ENCODE measurements at places on chromosomes 3 and 15.

DNA sequence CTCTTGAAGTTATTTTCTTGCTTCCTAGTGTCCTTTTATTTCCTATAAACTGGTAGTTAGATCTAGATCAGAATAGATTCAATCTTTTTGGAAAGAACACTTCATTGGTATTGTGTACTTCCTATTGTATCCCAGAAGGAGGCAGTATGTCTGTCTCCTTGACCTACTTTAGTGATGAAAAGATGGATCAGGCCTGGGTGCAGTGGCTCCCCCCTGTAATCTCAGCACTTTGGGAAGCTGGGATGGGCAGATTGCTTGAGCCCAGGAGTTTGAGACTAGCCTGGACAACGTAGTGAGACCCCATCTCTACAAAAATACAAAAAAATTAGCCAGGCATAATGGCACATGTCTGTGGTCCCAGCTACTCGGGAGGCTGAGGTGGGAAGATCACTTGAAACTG lies 12.0 kb downstream of the BSN start:
- peak; percentile 8 for DNase-seq

GRCh38 chr3:122458992-122459391 lies 43.1 kb upstream of the WDR5B start:
- DNase-seq: peak; percentile 72

DNA sequence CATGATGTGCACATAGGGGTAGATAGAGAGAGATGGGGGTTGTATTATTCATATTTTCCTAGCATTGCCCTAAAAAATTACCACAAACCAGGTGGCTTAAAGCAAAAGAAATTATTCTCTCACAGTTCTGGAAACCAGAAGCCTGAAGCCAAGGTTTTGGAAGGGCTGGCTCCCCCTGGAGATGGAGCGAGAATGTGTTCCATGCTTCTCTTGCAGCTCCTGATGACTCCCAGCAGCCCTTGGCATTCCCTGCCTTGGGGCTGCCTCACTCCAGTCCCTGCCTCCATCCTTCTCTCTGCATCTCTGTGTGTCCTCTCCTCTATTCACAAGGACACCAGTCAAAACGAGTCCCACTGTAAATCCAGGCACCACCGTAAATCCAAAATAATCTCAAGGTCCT lies 91.5 kb upstream of the FAM174B start:
- DNase-seq: no peak

GRCh38 chr3:26627080-26627479 lies 4.5 kb downstream of the LRRC3B start:
- DNase-seq: no peak

DNA sequence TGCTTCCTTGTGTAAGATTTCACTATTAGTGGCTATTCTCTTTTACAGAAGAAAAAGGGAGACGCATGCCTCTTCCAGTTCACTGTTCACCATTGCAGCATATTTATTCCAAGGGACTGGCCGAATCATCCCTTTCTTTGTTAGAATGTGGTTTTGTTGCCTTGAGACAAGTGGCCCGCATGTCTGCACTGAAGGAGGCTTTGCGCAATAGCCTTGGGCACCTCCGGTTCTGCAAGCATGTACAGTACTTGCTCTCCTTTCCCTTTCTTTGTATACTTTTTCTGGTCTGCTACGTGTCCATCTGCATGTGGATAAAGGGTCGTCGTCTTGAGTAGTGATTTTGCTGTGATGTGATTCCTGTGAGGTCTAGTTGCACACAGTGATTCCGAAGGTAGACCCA lies 43.0 kb downstream of the FLNB start:
- DNase-seq: peak; percentile 90

- DNase-seq: peak; percentile 99
Observed at GRCh38 chr3:45123030-45123429, 23.1 kb downstream of the CDCP1 start.

- DNase-seq: peak; percentile 79
Observed at GRCh38 chr3:156489462-156489911, 65.4 kb downstream of the SSR3 start.

- no peak for DNase-seq
Observed at GRCh38 chr3:168223085-168223484, 127.4 kb upstream of the GOLIM4 start.

- no peak for DNase-seq
Observed at GRCh38 chr3:59404851-59405250, 355.0 kb upstream of the CFAP20DC start.

- no peak for DNase-seq
Observed at GRCh38 chr3:100189444-100189964, 71.3 kb upstream of the TBC1D23 start.

GRCh38 chr3:45657853-45658252 lies 31.3 kb upstream of the SACM1L start:
- no peak for DNase-seq

GRCh38 chr3:76245073-76245472 lies 459.7 kb upstream of the ZNF717 start:
- DNase-seq: no peak

- no peak for DNase-seq
Observed at GRCh38 chr15:101526021-101526420, 36.5 kb upstream of the PCSK6 start.

GRCh38 chr3:45139372-45140140 lies 6.6 kb downstream of the CDCP1 start:
- peak; percentile 77 for DNase-seq

DNA sequence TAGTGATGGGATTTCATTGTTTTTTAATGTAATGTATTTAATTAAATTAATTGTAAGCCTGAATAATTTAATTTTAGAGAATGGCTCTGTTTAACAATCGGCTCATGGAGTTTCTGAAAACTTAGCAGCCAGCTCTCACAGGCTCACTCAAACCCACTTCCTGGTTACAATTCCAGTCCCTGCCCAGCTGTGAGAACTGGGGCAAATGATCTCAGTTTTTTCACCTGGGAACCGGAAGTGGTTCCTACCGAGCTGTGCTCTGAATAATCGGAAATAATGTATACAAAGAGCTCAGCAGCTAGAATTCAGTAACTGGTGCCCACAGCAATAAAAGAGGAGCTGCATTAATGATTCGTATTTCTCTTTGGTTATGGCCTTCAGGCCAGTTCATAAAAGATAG lies 244.3 kb upstream of the MCTP2 start:
- DNase-seq: no peak

GRCh38 chr15:32718821-32719716 lies 1.3 kb downstream of the GREM1 start:
- no peak for DNase-seq

DNA sequence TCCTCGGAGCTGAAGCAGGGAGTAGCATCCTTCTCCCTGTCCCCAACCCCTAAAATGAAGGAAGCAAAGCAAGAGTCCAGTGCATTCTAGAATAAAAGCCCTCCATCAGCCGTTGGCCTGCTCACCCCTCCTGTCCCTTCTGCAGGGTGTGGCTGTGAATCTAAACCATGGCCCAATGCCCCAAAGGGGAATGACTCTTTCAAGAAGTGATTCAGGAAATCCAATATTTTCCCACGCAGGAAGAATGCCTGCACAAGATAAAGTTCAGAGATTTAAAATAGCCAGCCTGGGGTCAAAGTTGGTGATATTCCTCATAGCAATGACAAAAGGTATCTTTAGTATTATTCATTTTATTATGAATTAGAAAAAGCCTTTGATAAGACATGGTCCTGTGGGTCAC lies 38.5 kb downstream of the SLCO2A1 start:
- peak; percentile 19 for DNase-seq

GRCh38 chr15:41838400-41838897 lies at the start of gene PLA2G4B:
TSS of gene PLA2G4B (plus strand) at chr15:41838847. CDS start at chr15:41838914, 67 bp downstream.
- DNase-seq: no peak

DNA sequence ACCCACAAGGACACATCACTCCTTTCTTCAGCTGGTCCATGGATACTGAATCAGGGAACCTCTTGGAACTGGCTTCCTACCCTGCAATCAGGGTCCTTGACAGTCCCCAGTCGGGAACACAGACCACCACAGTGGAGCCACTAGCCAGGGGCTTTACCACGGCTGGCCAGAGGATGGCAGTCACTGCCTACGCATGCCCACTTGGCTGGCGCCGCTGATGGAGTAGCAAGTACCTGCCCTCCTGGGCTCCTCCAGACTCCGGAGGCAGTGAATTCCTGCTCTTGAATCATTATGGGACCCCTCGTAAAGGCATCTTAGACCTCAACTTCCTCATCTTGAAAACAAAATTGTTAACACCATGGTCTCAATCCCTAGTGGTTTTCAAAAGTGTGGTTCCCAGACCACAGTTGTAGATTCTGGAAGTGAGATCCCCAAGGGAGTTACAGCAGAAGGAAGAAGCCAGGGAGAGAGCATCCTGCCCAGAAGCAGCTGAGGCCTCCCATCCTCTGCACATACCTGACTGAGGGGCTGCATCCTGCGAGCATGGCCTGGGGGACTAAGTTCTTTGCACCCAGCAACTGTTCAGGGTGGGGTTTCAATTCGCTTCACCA lies 9.1 kb upstream of the SKIC8 start:
- peak; percentile 57 for DNase-seq

GRCh38 chr15:77027111-77027696 lies 32.3 kb downstream of the PSTPIP1 start:
- no peak for DNase-seq

- DNase-seq: peak; percentile 62
Observed at GRCh38 chr3:134312873-134313846, 61.1 kb downstream of the AMOTL2 start.

DNA sequence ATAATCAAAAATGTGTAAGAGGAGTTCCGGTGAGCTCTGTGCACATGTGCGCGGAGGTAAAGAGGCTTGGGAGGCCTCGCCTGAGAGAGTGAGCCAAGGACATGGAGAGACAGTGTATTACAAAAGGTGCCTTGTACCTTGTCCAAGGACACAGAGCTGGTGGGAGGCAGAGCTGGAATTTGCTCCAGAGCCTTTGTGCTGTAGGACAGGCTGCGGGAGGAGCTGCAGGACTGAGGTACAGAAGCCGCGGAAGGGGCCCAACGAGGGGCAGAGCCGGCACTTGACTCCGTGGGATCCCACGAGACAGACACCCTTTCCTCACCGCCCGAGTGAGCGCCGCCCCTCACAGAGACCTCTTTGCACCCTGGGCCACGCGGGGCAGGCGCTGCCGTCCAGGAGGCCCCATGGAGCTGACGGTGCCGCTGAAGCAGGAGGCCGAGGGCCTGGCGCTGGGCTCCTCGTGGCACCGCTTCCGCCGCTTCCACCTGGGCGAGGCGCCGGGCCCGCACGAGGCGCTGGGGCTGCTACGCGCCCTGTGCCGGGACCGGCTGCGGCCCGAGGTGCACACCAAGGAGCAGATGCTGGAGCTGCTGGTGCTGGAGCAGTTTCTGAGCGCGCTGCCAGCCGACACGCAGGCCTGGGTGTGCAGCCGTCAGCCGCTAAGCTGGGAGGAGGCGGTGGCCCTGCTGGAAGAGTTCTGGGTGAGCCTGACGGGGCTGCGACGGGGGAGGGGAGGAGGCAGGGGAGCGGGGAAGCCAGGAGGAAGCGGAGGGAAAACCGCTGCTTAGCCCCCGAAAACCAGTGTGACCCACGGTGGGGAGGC lies 68.7 kb downstream of the SLTM start:
- DNase-seq: peak; percentile 16

- DNase-seq: peak; percentile 43
Observed at GRCh38 chr15:48040166-48040817, 80.5 kb upstream of the SLC24A5 start.

DNA sequence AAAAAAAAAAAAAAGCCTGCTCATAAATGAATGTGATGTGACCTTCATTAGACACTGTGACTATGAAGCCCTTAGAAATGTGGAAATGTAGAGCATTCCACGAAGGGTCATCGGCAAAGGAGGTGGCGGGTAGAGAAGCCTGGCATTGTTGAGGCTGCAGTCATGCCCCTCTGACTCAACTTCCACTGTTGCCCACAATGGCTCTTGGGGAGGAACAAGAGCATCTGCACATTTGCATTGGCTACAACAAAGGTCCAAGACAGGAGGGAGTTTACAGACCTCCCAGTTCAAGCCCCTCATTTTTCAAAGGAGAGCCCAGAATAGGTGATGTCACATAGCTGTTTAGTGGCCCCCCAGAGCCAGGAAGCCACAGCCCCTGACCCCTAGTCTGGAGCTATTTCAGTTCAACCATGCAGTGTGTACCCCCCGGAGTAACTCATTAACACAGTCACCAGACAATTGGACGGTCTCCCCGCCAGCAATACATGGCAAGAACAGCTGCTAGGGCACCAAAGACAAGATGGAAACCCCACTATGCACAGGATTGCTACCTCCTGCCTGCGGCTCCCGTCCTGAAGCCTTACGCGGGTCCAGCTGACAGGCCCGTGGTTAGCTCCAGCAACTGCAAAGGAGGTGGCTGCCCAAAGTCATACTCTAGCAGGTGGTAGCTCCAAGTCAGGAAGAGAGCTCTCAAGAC lies 56.2 kb downstream of the SH3BP5 start:
- DNase-seq: no peak

DNA sequence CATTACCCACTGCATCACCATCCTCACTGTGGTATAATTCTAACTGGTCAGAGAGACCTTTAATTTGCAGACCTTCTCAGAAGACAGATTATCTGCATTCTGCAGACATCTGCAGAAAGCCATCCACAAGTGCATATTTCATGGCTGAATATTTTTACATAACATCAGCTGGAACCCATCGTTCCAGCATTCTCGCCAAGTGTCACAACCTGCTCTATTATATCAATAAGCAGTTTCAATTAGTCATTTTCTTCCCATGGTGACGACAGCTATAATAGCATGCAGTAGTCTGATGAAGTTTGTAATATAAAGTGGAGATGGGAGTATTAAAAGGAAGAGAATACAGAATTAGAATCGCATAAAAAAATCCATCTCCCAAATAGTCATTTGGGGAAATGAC lies 334.7 kb downstream of the FHIT start:
- peak; percentile 10 for DNase-seq

DNA sequence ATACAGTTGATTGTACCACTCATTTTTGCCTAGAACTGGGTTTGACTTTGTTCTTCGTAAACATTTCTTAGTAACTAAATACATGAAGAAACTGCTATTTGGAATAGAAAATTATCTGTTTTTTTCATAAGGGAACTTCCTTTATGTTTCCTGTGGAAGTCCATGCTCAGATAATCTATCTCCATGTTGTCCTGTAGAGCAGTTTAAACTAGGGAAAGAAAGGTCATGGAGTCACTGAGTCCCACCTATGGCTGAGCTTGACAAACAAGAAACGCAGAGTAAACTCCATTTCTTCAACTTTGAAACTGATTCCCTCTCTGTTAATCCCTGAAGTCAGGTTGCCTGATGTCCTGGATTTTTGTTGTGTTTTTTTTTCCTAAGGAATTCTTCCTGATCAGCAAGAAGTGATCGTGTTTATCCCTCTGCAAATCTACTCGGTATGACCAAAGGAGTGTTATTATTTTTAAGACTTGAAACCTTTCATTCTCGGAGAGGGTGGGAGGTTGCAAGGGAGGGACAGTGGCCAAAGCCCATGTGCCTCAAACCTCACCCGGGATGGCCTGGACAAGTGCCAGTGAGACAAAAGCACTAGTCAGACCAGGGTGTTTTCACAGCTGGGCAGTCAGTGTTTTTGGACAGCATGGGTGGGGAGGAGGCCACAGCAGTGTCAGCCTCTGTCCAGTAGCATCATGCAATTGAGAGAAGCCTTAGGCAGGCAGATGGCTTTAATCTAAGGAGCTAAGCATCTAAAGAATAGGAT lies 129.8 kb upstream of the PHLDB2 start:
- peak; percentile 96 for DNase-seq

DNA sequence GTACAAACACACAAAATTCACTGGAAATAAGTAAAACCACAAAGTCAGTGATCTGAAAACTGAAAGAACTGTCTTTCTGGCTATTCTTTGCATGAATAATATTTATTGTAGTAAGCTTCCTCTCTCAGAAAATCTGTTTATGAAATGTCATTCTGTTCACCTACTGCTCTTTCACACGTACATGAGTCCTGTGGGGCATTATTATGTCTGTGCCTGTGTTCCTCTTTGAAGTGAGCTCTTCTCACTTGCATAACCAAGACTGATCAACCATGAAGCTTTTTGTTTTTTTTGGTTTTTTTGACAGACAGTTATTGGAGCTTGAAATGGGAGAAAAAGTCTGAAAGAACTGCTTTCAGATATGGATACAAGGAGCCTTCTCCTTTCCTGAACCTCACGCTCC lies 195.8 kb downstream of the PLCH1 start:
- DNase-seq: no peak
